Hindlimb muscle (tissue), 1 donor: ENCODE measurements at places on chromosomes 4 and X. TPM values are rescaled to one million over a fixed set of nuclear protein-coding genes. Genes with fewer than 3 reads are reported as not detected.

The NKAP gene
- 7.8 TPM for polyA plus RNA-seq

The MAGIX gene
- 2.7 TPM for polyA plus RNA-seq

The CT83 gene
- polyA plus RNA-seq = not detected

The PAGE2 gene
- polyA plus RNA-seq = not detected

The TMPRSS11A gene
- polyA plus RNA-seq = 0.12 TPM

The VEGFC gene
- polyA plus RNA-seq = 8.4 TPM

The TLL1 gene
- 1.7 TPM for polyA plus RNA-seq

The UGT2B11 gene
- not detected for polyA plus RNA-seq

The GYG2 gene
- polyA plus RNA-seq = 3.0 TPM

The EPHA5 gene
- polyA plus RNA-seq = 0.17 TPM

The MAP7D2 gene
- 0.45 TPM for polyA plus RNA-seq

The WDR17 gene
- polyA plus RNA-seq = 0.72 TPM

The CLNK gene
- polyA plus RNA-seq = 0.30 TPM

- no peak for DNase-seq
Observed at GRCh38 chr4:2961811-2962441, 1.3 kb downstream of the NOP14 start.

DNA sequence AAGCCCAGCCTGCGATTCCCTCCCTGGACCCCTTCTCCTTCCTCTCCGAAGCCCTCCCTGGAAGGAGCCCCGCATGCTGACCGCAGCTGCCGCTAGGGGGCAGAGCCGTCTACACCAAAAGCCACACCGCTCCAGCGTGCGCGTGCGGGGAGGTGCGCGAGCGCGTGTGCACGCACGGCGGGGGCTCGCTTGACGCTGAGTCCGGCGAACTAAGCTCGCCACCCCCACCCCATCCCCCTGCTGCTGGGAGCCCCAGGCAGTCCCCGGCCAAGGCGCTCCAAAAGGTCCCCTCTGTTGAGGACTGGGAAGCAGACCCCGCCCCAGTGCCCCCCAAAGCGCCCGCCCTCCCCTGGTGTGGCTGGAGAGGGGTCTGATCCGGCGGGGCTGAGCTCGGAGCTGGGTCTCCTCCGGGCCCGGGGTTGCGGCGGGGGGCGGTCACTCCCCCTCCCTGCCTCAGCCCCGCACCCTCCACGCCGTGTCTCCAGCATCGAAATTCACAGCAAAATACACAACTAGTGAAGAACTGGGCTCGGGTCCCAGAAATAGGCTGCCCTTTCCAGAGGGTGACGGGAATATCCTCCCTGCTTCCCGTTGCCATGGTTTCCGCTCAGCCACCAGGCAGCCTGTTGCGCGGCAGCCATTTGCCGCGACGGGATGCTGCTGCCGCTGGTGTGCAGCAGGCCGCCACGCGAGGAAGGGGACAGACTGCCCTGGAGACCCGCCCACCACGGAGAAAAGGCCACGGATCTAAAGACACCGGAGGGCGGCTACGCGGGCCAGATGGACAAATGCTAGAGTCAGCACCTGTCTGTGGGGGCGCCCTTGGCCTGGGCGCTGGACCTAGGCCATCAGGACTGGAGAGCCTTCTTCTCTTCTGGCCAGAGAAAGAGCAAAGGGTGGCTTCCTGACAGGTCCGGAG is 11.2 kb upstream of the CCNQ start:
- peak; percentile 77 for DNase-seq

- DNase-seq = no peak
Observed at GRCh38 chr4:183392377-183392776, 52.1 kb upstream of the CDKN2AIP start.

- no peak for DNase-seq
Observed at GRCh38 chr4:93983140-93983539, 154.6 kb downstream of the ATOH1 start.

GRCh38 chrX:18938710-18939109 is 45.2 kb downstream of the PHKA2 start:
- DNase-seq = no peak

GRCh38 chr4:137274404-137274803 is 257.9 kb downstream of the PCDH18 start:
- DNase-seq = no peak

GRCh38 chr4:76964769-76965168 is 15.2 kb downstream of the SEPTIN11 start:
- DNase-seq = no peak

GRCh38 chr4:126798214-126798613 is 834.5 kb upstream of the INTU start:
- no peak for DNase-seq

GRCh38 chr4:123597586-123597985 is 201.0 kb downstream of the SPRY1 start:
- no peak for DNase-seq

- DNase-seq = no peak
Observed at GRCh38 chr4:94882756-94883155, 125.0 kb downstream of the BMPR1B start.

GRCh38 chr4:105236202-105236915 is 89.7 kb downstream of the TET2 start:
- DNase-seq = no peak

- DNase-seq = no peak
Observed at GRCh38 chr4:13289391-13289790, 194.7 kb downstream of the RAB28 start.

- DNase-seq = no peak
Observed at GRCh38 chr4:46909078-46909477, at the start of gene COX7B2. COX7B2 (minus strand) TSS chr4:46909245; CDS start chr4:46735192, 174,053 bp downstream.

DNA sequence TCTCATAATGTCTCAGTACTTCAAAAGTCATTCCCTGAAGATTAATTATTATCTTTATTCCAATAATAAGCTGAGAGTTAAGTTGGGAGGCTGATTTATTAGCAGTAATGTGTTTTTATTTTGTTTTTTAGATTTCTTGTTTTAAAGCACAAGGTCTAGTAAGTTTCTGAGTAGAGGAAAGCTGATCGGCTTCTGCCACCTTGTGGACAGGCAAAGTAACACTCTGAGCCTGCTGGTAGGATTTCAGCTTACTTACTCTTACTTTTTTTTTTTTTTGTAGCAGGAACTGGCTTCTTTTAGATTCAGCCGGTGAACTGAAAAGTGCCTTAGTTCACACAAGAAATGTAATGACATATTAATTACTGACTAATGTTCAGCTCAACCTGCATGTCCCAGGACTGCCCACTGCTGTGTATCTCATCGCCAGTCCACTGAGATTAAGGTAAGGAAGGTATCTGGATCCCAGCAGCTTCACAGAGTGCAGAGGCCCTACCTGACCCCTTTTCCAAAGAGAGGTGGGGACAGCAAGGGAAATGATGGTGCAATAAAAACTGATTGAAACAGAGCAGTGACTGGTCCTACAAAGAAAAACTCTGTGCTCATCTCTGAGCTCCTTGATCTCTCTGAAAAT is 126.5 kb downstream of the ADGRA3 start:
- DNase-seq = peak; percentile 49

GRCh38 chr4:74109870-74110605 is 11.0 kb upstream of the CXCL2 start:
- peak; percentile 40 for DNase-seq

DNA sequence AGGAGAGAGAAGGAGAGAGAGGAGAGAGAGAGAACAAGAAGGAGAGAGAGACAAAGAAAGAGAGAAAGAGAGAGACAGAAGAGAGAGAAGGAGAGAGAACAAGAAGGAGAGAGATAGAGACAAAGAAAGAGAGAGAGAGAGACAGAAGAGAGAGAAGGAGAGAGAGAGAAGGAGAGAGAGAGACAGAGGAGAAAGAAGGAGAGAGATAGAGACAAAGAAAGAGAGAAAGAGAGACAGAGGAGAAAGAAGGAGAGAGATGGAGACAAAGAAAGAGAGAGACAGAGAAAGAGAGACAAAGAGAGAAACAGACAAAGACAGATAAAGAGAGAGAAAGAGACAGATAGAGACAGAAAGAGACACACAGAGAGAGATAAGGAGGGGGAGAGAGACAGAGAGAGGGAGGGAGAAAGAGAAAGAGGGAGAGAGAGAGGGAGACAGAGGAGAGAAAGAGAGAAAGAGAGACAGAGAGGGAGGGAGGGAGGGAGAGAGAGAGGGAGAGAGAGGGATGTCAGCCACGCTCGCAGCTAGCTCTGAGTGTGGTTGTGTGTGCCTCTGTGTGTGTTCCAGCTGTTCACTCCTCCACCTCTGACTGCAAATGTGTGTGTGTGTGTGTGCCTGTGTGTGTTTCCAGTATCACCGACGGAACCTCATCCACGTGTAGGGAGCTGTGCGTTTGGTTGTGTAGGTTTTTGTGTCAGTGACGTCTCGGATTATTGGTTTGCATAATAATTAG is 105.8 kb downstream of the CRLF2 start:
- no peak for DNase-seq

DNA sequence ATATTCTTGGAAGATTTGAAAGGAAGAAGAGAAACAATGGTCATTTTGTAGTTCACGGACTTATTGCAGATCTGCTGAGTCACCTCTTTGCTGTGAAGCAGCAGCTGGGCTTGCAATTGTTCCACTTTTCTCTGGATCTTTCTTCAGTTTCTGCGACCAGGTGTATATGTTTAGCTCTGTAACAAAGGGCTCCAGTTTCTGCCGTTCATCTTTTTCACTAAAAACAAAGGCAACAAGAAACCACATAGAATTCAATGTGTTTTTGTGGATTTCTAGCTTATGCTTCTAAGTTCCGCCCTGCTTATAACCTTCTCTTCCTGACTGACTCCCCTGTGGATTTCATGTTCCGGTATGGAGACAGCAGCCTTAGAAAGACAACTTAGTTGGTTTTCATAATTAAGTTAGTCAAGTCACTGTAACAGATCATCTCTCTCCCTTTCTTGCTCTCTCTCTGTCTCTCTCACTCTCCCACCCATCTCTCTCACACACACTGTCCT is 121.6 kb upstream of the EPHA5 start:
- peak; percentile 3 for DNase-seq

- DNase-seq = no peak
Observed at GRCh38 chr4:144509088-144510015, 136.6 kb upstream of the HHIP start.

GRCh38 chr4:83644677-83645659 is 109.1 kb downstream of the GPAT3 start:
- DNase-seq = peak; percentile 66

- no peak for DNase-seq
Observed at GRCh38 chrX:44260609-44261008, 82.9 kb downstream of the EFHC2 start.

- no peak for DNase-seq
Observed at GRCh38 chr4:26441102-26441501, 49.2 kb downstream of the CCKAR start.

GRCh38 chrX:115366535-115366934 is 77.0 kb downstream of the LUZP4 start:
- DNase-seq = no peak

DNA sequence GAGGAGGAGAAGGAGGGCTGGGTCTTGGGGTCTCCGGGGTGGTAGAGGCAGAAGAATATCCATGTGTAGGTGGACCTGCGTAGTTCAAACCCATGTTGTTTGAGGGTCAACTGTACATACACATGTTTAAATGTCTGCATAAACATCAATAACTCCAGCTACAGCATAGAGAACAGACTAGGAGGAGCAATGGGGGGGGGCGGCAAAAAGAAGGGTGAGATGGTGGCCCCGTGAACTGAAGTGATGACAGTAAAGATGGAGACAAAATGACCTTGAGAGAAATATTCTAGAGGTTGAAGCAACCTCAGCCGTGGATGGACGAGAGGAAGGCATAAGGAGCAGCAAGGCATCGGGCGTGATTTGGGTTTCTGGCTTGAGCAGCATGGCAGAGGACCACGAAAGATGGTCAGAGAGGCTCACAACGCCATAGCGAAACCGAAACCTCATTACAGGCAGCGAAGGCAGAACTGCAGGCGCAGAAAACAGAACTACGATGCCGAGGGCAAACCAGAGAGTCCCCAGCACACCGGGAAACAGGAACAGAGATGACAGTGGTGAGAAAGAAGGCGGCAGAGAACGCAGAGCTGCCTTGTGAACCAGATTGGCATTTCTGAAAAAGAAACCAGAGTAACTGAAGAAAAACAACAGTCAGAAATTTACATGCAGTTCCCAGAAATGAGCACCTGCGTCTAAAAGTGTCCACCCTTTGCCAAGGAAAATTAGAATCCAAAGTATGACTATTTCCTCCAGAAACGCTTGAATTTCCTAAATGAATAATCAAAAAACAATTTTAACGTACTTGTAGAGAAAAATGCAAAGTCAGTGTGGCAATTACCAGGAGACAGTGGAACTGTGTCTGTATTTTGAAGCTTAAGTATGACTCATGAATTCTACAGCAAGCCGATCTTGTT is 50.3 kb upstream of the ENPP6 start:
- DNase-seq = no peak

DNA sequence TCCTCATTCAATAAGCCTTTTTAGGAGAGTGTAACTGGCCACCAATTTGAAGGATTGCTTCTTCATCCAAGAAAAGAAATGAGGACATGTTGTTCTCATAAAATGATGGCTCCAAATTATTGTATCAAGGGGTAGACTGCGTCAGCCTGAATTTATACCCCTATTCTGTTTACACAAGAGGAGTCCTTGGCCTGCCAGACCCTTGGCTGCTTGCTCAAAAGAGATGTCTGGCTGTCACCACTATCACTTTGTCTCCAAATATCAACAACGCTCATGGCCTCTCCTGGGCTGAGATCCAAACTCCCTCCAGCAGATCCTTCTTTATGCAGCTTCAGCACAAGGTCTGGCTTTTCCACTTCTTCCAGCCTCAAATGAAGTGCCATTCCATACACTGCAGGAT is 127.9 kb downstream of the OR13H1 start:
- DNase-seq = no peak

DNA sequence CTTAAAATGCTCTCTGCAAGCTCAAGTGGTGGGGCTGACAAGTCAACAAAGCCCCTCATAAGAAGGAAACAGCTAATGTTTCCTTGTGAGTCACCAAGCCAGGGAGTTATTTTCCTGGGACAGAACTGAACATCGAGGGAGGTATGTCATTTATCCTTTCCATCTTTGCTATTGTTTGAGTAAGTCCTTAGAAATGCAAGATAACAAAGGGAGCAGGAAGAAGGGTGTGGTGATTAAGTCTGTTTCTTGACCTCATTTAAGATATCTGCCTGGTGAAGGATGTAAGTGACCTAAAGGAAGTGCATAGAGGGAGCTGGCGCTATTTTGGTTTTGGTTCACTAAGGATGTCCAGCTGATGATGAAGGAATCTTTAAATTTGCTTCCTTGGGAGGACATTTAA is 39.9 kb downstream of the ATG4A start:
- DNase-seq = no peak

DNA sequence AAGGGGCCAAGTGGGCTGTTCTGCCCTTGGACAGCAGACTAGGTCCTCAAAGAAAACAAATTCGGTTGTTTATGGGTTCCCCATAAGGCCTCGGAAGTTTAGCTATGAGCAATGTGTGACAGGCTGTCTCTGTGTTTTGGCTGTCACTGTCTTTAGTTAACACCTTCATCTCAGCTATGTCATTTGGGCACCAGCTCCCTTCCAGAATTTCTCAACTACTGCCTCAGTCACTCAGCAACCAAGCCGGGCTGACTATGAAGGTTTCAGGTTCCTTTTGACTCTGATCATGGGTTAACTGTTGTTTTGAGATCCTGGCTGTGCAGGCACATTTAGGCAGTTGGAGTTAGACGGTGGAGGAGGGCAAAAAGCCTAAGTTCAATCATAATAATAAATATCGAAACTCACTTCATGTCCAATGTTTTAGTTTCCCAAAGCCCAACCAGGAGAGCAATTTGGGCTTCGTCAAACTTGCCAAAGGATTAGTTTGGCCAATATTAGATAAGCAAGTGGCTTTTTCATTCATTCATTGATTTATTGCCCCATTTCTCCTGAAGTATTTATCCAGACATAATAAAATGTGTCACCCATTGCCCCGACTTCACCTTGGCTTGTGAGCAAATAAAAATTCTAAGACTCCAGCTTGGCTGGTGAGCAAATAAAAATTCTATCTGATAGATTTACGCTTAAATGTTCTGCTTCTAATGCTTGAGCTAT is 9.1 kb upstream of the PAGE1 start:
- no peak for DNase-seq
